Heart right ventricle (tissue), 16 donors: ENCODE measurements at places on chromosomes 5 and 9. TPM values are rescaled to one million over a fixed set of nuclear protein-coding genes. Genes with fewer than 3 reads are reported as not detected.

DNA sequence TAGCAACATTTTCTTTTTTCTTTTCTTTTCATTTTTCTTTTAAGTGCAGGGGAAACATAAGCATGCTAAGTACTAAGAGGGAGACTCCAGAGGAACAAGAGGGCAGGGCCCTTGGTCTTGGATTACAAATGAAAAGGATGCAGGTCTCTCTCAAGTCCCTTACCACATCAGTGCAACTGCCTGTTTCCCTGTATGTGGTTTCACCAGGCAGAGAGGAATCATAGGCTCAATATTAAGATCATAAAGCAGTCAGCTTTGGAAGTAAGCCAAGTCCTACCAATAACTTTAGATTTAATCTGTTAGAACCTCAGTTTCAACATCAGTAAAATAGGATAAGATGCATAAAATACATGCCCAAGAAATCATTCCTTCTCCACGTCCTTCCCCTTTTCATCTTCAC lies 422.7 kb upstream of the PAPPA start:
- no peak for DNase-seq

GRCh38 chr9:13731637-13732036 lies 452.1 kb upstream of the MPDZ start:
- no peak for DNase-seq

GRCh38 chr9:95822583-95823431 lies 52.7 kb upstream of the ERCC6L2 start:
- DNase-seq, result no peak

MYO10 gene
- polyA plus RNA-seq, result 4.1 TPM

- no peak for DNase-seq
Observed at GRCh38 chr5:39570403-39571027, 145.7 kb upstream of the DAB2 start.
